ENCODE measurements at places on chromosomes 6 and 20.

- no peak for DNase-seq
Observed at GRCh38 chr20:18886756-18887155, 73.2 kb downstream of the SCP2D1 start.

DNA sequence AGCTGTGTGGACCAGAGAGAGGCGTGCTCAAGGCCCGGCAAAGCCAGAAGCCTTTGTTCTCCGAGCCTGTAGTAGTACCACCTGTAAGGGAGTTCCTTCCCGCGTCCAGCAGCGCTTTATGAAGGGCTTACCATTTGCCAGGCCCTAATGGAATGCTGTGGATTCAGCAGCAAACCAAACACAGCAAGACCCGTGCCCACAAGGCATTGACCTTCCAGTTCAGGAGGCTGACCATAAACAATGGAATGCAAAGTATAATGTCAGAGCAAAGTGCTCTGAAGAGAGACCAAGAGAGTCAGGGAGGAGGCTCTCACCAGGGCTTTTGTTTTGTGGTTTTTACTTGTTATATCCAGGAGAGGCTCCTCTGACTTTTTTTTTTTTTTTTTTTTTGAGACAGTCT lies 209.8 kb downstream of the ZMYND8 start:
- peak; percentile 3 for DNase-seq

DNA sequence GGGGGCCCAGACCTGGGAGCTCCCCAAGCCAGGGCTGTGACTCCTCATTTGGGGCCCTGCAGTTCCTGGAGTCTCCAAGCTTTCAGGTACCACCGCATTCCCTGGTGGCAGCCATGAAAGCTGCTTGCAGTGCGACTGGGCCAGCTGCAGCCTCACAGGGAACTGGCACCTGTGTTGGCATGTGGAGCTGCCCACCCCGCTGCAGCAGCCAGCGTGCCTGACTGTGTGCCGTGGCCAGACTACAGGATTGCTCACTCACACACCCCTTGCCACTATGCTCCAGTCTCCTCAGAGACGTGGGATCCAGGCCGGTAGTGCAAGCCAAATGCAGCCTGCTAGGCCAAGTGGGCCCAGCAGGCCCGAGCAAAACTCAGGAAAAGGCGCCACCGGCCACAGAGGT lies 450.7 kb downstream of the COL12A1 start:
- DNase-seq: no peak

GRCh38 chr20:46963196-46963529 lies 68.5 kb downstream of the EYA2 start:
- no peak for DNase-seq

DNA sequence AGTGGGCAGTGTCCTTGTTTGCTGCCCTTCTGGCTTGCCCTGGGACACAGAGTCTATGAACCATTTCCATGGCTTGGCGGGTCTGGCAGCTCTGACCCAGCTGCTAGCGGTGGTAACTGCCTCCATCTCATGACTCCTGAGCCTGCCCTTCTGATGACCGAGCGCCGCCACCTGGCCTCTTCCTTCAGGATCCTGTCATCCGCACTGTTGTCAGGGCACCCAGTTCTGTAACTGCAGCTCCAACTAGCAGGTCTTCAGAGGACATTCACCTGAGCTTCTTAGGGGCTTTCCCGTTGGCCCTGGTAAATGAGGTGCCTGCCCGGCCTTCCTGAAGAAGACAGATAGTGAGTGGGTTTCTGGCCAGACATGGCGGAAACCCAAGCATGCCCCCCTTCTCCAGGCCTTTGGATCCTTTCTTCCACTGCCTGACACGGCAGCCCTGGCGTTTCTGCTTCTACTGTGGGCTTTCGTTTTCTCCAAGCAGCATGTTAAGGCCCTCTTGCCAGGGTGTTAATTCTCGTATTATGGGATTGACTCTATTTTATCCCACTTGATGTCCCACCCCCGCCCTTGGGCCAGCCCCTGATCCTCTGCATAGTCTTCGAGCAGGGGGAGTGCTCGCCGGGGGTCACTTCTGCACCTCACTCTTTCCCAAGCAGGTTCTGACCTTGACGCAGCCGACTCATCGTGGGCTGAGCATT lies 24.7 kb downstream of the PACSIN1 start:
- DNase-seq: no peak

DNA sequence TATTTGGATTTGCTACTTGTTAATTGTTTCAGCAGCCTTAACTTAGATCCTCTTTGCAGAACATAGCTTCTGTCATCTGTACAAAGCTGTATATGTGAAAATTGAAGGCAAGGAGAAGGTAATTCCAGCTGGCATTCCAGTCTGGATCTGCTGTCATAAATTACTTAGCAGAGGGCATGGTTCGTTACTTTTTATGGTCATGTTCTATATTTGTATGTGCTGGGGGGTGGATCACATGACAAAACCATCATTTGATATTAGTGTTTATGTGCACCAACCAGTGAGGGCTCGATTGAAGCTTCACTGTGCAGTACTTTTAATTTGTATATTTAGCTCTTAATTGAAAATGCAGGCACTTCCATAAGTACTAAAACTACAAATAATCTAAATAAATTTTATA lies 80.2 kb downstream of the CAP2 start:
- DNase-seq: no peak

- DNase-seq: no peak
Observed at GRCh38 chr6:125480571-125480970, 178.8 kb upstream of the HDDC2 start.

GRCh38 chr20:57809661-57810172 lies 99.9 kb upstream of the PMEPA1 start:
- DNase-seq: no peak
